ENCODE measurements at places on chromosomes 5 and 9.

DNA sequence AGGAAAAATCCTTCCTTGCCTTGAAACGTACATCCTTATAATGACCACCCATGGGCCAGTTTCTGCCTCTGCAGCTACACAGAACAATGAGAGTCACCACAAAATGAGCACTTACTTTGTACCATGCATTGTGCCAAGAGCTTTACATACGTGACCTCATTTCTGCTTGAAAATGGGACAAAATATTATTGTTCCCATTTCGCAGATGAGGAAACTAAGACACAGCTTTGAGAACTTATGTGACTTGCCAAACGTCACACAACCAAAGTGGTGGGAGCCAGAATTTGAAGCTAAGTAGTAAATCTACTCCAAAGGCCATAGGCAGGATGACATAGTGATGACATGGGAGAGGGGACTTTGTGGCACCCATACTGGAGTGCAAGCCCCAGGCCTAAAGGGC lies 34.8 kb upstream of the GRPEL2 start:
- DNase-seq = no peak

DNA sequence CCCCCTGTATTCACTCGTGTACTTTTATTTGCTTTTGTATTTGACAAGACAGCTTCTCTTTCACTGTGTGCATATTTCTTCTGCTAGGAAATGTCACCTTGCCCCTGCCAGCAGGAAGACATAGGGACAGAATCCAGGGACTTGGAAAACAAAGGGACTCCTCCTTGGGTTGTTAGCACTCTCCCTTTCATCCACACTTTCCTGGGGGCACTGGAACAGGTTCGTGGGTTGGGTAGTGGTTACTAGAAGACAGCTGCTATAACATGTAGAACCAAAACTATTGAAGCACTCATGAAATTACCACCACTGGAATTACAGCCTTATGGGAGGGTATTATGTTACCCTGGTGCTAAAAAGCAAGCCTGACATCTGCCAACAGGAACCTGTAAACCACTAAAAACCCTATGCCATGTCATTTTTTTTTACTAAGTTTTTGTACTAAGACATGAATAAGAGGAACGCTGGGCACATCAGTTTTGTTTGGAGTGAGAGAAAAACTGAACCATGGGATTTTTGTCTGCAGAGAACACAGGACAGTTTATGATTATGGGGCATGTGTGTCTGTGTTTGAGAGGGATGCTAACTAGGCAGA lies 4.7 kb upstream of the CCL28 start:
- DNase-seq = no peak

DNA sequence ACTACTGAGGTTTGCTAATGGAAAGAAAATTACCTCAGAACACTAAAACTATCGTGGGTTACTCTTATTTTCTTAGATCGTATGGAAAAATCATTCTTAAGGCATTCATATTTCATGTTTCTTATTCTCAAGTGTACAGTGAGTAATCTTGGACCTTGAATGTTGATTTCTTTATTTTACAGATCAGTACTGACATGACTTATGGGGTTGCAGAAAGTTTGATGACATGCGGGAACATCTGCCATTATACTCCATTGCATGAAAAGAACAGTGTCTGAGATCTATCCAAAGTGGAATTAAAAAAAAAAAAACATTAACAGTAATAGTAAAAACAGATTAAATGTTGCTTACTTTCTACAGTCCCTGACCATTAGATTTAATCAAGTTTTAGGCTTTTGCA lies 1290.2 kb upstream of the WWC1 start:
- no peak for DNase-seq

GRCh38 chr5:132641241-132641723 lies 16.7 kb upstream of the IL13 start:
- no peak for DNase-seq

GRCh38 chr9:14312719-14313377 lies 1.1 kb downstream of the NFIB start:
- peak; percentile 47 for DNase-seq

GRCh38 chr5:69492391-69492922 lies at the start of gene OCLN:
TSS of gene OCLN (plus strand) at chr5:69492790. CDS start at chr5:69504245, 11,455 bp downstream.
- no peak for DNase-seq

DNA sequence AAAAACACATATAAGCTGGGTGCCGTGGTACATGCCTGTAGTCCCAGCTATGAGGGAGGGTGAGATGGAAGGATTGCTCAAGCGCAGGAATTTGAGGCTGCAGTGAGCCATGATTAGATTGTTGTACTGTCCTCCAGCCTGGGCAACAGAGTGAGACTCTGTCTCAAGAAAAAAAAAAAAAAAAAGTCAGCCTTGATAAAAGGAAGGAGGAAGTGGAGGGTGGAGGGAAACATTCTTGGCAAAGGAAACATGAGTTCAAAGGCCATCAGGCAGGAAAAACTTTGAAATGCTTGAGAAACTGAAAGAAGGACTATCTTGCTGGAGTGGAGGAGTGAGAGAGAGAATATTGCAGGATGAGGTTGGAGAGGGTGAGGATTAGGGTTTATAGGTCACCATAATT lies 18.3 kb upstream of the ANKHD1 start:
- no peak for DNase-seq

DNA sequence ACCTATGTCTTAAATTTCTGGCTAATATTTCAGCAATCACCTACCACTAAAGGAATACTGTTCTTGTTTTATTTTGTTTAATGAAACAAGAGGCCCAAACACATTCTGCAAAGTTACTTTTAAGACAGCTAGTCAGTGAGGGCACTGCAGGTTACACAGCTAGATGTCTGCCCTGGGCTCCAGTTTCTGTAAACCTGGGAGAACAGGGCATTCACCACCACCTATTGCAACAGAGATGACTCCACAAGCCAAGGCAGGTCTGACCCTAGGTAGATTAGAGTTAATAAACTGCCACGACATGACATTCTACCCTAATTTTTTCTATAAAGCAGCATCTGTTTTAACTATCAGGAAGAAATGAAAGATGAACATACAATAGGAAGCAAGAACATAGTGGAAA lies 90.8 kb downstream of the SLF1 start:
- DNase-seq = no peak

DNA sequence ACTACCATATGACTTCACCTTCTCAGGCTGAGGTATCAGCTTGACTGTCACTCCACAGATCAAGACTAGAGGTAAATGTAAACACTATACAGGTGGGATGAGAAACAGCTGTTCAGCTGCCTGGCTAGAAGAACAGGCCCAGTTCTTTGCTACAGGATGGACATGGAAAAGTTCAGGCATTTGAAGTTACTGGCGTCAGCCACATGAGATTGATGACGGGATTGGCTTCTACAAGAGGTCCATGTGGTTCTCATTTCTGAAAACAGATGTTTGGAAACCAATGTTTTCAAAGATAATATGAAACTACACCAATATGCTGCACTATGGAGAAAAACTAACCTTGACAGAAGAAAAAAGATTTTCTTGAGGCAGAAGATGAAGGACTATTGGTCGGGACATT lies 324.1 kb downstream of the CDH10 start:
- DNase-seq = no peak

DNA sequence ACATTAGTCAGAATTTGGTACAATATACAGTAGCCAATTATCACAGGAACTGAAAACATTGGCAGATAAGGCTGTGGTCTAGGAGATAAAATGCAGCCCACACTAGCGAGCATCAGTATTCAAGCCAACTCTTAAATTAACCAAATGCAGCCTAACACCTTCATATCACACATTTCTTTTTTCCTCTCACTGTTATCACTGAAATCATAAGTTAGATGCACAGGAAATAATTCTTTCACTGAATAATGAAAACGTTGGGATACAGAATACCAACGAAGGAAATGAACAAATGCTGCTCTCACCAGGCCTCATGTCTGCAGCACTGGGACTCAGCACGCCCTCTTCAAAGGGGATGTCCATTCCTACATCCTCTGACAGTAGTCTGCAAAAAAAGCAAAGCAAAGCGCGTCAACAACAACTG lies 109.1 kb upstream of the PCA3 start:
- no peak for DNase-seq

DNA sequence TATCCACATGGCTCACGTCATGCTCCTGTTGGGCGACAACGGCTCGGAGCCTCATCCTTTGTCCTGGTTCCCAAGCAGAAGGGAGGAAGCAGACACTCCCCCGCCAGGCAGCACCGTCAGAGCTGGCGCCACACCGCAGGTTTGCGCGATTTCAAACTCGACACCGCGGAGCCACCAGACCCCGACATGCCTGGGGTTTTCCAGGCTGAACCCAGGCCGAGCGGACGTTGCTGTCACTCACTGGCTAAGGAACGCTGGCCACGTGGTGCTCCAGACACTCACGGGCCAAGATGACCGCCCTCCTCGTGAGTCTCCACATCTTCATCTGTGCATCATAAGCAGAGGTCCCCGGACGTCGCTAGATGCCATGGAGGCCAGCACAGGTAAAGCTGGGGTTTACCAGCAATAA lies 9.0 kb downstream of the TERT start:
- DNase-seq = no peak

DNA sequence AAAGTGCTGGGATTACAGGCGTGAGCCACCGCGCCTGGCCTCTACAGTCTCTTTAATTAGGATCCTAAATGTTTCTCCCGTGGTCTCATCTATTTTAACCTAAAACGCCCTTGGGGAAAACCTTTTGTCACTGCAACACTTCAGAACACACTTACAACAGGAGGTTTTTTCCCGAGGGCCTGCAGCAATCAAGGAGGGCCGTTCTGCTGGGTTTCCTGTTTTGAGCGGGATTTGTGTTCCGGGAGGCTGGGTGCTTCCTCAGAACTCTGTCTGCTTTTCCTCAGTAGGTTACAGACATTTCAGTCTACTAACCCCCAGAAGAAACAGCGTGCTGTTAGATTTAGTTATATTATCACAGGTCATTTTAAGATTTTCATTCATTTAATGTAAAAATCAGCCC lies 65.4 kb upstream of the IRX4 start:
- DNase-seq = no peak

DNA sequence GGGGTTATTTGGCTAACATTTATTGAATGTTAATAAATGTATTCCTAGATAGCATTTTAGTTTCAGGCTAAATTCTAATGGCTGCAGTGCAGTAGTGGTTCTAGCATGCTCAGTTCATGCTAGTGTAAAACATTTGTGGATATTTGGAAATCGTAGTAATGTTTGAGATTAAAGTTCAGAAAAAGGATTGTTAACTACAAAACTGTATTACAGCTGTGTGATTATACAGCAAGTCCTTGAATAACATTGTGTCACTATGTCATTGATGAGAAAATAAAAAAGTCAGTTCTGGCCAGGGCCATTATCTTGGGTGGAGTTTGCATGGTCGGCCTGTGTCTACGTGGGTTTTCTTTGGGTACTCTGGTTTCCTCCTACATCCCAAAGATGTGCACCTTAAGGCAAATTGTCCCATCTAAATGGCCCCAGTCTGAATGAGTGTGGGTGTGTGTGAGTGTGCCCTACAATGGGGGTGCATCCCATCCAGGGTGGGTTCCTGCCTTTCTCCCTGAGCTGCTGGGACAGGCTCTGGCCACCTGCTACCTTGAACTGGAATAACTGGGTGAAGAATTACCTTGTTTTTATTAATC lies 8.8 kb downstream of the ZSWIM6 start:
- no peak for DNase-seq

- DNase-seq = no peak
These were observed 148.8 kb downstream of the MTX3 start for GRCh38 chr5:79842006-79842881.
